Right renal cortex interstitium (tissue), 3 donors: ENCODE measurements at places on chromosomes 2 and 18. TPM values are rescaled to one million over a fixed set of nuclear protein-coding genes. Genes with fewer than 3 reads are reported as not detected.

The COX5B gene
- 217 TPM for polyA plus RNA-seq

The SAP130 gene
- polyA plus RNA-seq, result 27.1 TPM

The RNF152 gene
- polyA plus RNA-seq, result 7.2 TPM

The OLA1 gene
- polyA plus RNA-seq, result 177 TPM

DNA sequence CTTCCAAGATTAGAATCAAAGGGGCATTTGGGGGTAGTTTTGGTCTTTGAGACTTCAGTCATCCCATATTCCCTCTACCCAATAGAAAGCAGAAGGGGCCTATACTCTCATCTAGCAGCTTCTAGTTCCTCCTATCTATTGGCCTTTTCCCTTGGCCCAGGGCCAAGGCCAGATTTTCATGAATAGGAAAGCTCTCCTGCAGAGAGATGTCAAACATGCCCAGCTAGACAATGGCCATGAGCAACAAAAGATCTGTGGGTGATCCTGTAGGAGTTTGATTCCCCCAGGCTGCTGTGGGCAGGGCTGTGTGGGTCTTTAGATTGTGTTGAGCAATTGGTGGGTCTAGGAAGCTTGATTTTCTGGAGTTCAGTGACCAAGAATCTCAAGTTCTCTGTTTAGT lies 2.9 kb upstream of the ADCYAP1 start:
- no peak for DNase-seq

DNA sequence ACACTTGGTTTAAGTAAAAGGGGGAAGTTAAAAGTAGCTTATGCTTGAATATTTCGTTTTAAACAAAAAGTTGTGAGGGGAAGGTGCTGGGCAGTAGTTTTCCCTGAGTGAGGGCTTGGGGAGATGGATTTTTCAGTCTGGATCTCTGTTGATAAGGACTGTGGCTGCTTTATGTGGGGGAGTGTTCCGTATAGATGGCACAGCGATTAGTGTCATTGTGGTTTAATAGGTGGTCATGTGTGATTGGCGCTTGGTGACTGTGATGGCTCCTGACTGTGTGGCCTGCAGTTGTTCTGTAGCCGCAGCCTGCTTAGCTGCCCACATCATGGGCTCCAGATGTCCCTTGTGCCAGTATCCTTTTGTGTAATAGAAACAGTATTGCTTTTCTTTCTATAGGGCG lies 156.2 kb downstream of the WDSUB1 start:
- no peak for DNase-seq
